Smooth muscle cell of the brain vasculature (primary cell): ENCODE measurements at places on chromosomes 11 and 22.

- no peak for DNase-seq
These were observed 56.5 kb upstream of the ARHGAP32 start for GRCh38 chr11:129248618-129249017.

- peak; percentile 84 for DNase-seq
These were observed 30.9 kb downstream of the ANO1 start for GRCh38 chr11:70109006-70109405.

DNA sequence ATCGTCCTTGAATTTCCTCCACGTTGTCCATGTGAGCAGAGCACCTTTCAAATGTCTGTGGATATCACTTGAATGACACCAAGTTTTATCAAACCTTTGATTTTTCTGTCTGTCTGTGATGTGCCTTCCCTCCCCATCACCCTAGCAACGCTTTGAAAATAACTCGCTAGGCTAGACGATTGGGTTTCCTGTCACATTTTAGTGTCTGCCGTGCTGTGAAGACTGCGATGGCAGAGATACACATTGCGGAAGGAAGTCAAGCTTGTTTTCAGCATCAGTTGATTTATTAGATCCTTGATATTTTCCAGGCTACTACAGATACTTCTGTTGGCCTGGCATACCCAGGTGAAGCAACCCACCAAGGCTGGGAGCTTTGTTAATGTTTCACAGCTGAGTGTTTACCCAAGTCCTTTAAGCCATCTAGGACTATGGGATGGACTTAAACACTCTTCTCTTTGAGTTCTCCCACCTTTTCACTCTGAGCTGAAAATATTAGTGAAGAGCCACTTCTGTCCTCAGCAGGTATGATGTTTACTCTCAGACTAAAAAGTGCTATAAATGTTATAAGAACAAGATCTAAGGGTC, 93.6 kb upstream of the CD44 start:
- no peak for DNase-seq

- DNase-seq, result no peak
These were observed 339.9 kb downstream of the SOX6 start for GRCh38 chr11:16016468-16016829.

GRCh38 chr11:22342211-22343031, 4.2 kb downstream of the SLC17A6 start:
- DNase-seq, result no peak

DNA sequence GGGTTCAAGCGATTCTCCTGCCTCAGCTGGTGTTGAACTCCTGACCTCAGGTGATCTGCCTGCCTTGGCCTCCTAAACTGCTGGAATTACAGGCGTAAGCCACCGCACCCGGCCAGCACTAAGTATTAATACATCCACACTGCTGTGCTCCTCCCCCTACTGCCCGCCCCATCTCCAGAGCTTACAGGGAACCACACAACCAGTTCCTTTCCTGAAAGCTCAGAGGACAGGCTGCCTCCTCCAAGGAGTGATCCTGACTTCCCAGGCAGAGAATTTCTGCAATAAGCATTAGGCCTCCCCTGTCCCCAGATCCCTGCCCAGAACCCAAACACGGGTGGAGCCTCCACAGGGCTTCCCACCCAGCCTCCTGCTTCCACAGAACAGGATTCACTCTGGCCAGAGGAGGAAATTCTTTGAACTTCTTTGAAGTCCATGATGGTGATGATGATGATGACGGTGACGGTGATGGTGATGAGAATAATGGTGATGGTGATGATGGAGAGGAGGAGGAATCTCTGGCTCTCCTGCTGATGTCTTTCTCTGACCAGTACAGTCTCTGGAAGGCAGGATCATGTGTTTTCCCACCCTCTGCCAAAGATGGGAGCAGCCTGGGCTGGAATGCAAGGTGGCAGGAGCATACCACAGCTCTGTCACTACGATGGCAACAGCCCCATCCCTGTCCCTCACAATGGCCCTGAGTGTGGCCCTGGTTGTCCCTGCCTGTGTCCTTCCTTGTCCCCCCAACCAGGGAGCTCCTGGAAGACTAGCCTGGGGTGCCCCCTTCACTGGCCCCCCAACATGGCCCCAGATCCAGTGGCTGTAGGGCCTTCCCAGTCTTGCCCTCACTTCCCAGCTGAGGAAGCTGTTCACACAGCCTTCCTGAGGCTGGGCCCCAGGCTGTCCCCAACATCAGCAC, 33.5 kb upstream of the CSNK1E start:
- no peak for DNase-seq

DNA sequence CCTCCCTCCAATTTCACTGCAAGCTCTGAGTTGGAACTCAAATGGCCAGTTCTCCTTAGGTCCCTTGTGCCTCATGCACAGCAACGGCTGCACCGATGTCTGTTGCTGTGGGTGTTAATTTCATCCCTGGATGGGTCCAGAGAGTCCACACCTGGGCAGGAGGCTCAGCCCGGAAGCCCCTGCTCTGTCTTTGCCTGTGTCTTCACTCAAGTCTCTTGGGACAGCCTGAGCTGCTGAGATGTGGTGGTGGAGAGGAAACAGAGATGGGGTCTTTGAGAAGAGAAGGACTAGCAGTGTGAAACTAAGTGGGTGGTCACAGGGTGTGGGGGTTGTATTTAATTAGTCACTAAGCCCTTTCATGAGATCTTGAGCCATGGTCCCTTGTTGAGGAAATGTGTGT, 109.3 kb downstream of the NECTIN1 start:
- DNase-seq, result no peak

DNA sequence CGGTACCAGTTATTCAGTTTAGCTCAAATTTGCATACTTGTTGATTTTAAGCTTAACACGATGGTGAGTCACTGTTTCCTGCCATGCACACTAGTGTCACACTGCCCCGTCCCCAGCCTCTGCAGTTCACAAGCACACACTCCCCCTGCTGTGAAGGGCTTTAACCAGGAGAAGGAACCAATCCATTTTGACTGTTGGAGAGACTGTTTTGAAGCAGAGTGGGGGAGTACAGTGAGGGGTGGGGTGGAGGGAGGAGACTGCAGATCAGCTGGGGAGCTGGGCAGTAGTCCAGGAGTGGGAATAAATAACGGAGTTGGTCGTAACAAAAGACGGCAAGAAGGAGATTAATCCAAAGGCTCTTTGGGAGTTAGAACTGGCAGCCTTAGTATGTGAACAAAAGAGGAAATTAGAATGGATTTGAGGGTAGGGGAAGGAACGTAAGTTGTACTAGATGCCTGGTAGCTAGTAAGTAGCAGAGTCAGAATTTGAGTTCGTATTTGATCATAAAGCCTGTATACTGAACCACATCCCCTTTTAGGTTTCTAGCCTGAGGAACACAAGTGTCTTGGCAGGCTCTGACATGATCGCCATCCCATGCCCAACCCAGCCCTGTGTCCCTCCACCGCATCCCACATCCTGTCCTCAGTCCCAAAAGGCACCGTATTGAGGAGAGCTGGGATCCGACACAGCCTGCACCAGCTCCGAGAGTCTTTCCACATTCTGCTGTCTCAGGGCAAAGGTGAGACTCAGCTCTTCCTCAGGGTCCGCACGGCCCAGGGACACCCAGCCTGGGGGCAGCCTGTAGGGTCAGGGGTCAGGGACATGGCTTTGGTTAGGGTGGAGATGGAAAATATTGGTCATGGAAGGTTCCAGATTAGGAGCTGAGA, 862 bp downstream of the TPP1 start:
- DNase-seq, result no peak

DNA sequence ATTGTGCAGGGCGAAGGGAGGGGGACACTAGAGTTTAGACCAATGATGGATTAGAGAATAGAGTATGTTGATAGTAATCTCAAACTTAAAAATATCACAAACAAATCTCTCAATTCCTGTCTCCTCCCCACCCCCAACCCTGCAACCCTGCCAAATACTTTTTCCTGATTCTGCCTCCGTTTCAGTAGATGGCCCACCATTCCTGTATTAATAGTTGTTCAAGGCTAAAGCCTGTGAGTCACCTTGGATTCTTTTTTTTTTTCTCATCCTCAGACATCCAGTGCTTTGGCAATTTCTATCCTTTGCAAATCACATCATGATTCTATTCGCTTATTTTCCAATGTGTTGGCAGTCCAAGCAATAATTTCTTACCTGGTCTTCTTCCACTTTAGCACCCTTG, 207.9 kb downstream of the DYNC2H1 start:
- no peak for DNase-seq

DNA sequence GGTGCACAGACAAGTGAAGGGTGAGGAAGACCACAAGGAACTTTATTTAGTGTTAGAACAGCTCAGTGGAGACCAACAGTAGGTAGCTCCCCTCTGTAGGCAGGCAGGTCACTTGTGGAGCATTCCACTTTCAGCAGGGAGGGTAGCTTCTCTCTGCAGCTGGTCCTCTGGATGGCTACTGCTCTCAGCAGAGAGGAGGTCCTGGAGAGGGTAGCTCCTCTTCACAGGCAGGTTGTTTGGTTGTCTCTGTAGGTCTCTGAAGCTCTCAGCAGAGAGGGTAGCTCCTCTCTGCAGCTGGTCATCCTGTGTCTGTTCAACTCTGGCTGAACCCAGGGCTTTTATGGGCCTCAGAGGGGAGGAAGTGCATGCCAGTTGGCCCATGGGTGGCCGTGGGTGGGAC, 6.5 kb upstream of the OOSP1 start:
- DNase-seq, result no peak

DNA sequence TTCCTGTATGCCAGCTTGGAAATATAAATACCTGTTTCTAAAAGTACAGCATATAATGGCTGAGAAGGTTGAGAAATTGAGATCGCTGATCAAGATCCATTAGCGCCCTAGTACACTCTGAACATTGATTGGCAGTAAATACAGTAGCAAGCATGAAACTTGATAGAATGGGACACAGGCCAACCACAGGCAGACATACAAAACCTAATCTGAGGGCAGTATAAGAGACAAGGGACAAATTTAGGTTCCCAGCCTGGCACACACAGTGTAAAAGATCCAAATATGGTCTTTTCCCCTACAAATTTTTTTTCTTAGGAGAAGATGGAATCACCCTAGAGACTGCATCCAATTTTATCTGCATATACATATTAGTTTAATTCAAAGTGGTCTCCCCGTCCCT, 126.5 kb upstream of the ARHGAP42 start:
- no peak for DNase-seq

- no peak for DNase-seq
These were observed 52.4 kb upstream of the TTLL12 start for GRCh38 chr22:43239193-43239780.

DNA sequence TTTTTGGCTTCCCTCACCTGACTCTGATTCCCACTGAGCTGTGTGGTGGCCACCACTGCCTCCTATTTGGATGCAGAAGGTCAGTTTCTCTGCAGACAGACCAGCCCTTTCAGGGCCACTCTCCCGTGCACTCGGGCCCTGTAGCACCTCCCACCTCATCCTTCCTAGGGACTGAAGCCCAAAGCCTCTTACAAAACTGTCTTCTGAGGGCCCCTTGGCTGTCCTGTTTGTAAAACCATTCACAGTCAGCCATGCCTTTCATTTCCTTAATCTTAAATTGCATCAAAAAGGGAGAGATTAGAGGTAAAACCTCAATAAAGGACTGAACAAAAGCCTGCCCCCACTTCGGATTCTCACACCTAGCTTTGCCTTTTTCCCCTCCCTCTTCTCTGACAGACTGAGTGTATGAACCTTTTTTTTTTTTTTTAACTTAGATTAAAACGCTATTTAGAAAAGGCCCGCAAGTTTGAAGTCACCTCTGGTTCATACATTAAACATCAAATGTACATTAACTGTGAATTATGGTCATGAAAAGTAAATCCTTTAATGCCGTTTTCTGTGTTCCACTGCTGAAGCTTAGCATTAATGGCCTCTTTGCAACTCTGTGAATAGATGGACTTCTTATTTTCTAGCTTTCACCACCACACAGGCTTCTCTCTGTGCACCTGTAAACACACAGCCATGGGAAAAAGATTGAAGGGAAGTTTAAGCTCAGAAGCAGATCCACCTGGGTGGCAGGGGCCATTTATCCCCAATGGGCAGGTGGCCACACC, 247.2 kb upstream of the CADM1 start:
- DNase-seq, result no peak

DNA sequence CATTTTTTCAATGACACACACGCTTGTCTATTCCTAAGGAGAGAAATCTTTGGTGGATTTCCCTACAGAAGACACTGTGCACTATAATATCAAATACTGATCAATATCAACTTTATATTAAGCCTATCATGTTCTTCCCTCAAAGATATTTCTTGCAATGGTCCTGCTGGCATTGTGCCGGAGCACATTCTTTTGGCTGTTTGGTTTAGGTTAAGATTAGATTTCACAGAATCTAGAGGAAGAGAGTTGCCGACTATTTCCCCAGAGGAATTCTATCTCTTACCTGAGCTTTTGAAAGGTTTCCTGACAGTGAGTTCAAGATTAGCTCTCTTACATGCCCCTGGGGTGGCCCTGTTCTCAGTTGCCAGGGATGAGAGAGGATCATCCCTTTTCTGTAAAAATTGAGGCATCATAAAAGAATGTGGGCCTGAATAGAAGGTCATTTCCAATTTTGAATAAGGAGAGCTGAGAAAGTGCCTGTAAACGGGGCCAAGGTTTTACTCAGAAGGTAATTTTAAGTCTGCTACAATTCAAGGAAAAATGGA, 180.6 kb upstream of the ARHGAP20 start:
- DNase-seq, result no peak

GRCh38 chr11:1760351-1761109, 3.2 kb downstream of the CTSD start:
- no peak for DNase-seq

DNA sequence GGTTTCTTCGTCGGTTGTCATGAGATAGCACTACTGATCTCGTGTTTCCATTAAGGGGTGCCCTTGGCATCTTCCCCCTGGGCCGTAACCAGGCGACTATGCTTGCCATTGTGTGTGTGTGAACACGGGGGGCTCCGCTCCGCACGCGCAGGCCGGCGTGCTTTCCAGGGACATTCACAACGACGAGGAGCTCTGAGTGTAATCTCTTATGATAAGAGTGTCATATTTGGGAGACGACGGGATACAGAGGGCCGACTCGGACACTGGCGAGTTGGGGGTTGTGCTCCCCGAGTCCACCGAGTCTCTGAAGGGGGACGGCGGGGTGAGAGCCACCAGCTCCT, 170.9 kb upstream of the CTSC start:
- DNase-seq, result no peak

- DNase-seq, result no peak
These were observed 1.2 kb downstream of the MRTFA start for GRCh38 chr22:40635043-40635939.

DNA sequence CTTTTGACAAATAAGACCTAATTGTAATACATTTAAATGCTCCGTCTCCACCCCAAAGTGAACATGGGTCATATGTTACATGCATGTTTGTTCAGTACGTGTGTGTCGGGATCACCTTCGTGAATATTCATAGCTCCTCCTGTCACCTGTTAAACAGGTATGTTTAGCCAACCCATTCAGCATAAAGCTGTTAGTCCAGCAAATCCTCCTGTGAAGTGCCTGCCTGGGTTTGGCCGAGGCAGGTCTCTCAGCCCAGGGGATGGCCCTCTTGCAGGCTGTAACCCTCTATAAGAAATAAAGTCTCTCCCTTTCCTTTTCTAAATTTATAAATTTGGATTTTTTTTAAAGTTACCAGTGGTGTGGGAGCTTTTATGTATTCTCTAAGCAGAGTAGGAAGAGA, 38.9 kb upstream of the NTM start:
- DNase-seq, result no peak
